ENCODE measurements at places on chromosomes 3 and 15.

GRCh38 chr15:55008421-55008820, 188.3 kb downstream of the RSL24D1 start:
- no peak for DNase-seq

GRCh38 chr3:73405853-73406252, 218.9 kb downstream of the PDZRN3 start:
- no peak for DNase-seq

GRCh38 chr3:125591116-125591760, 4.1 kb downstream of the OSBPL11 start:
- DNase-seq, result no peak

- no peak for DNase-seq
Observed at GRCh38 chr3:59186725-59187124, 136.9 kb upstream of the CFAP20DC start.

DNA sequence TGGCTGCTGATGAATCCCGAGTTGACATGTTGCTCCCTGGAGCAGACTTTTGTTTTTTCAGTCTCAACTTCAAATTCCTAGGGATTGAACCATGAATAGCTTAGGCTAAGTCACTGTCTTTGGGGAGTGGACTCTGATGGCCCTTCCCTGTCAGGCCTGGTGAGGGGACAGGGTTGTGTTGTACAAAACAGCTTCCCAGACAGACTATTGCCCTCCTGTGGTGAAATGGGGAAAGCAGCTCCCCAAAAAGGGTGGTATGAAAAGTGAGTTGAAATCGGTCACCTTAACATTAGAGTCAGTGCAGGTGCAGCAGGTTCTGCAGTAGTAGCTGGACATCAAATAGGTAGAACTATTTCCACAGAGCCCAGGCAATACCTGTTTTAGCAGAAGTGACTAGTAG, 775.6 kb downstream of the ROBO2 start:
- DNase-seq, result no peak

- no peak for DNase-seq
Observed at GRCh38 chr3:189698811-189699210, 67.6 kb downstream of the TP63 start.

GRCh38 chr3:188432802-188433520, 279.0 kb downstream of the LPP start:
- no peak for DNase-seq

DNA sequence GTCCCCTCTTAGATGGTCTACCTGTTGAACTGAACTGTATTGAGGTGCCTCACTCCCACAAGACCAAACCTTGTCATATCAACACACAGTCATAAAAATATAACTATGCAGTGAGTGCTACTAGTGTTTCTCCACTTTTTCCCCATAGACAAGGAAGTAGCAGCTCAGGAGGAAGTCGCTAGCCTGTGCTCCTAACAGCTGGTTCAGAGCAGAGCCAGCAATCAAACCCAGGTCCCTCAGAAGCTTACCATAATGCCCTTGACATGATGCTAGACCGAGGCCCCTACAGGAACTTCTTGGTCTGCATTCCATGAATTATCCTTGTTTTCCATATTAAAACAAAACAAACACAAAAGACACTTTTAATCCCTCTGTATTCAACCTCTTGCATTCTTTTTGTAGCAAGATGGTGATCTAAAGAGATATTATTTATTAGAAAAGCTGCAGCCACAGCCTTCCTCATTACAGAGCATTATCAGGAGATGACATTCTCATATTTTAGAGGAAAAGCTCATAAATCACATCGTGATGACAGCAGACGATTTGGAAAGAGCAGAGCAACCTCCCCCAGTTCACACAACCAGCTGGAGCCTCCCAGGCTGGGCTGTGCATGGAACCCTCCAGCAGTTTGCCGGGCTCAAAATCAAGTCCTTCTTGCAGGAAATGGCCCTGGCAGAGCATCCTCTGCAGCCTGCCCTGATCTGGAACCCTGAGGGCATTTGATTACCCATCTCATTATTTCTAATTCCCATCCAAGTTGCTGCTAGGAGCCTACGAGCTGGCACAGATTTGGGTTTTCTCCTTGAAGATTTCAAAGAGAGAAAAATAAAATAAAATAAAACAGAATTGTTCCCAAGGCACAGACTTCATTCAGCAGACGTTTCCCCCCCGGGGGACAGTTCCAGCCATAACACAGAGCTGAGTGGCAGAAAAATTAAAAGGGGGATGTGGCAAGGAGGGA, 118.8 kb downstream of the SRGAP3 start:
- no peak for DNase-seq

GRCh38 chr15:80883641-80884040, 104.5 kb downstream of the CEMIP start:
- DNase-seq, result no peak

GRCh38 chr15:60379525-60380274, 18.1 kb downstream of the ANXA2 start:
- no peak for DNase-seq

Data from epithelial cell of prostate (primary cell).